ENCODE measurements at places on chromosomes 6 and 20. TPM values are rescaled to one million over a fixed set of nuclear protein-coding genes. Genes with fewer than 3 reads are reported as not detected.

DNA sequence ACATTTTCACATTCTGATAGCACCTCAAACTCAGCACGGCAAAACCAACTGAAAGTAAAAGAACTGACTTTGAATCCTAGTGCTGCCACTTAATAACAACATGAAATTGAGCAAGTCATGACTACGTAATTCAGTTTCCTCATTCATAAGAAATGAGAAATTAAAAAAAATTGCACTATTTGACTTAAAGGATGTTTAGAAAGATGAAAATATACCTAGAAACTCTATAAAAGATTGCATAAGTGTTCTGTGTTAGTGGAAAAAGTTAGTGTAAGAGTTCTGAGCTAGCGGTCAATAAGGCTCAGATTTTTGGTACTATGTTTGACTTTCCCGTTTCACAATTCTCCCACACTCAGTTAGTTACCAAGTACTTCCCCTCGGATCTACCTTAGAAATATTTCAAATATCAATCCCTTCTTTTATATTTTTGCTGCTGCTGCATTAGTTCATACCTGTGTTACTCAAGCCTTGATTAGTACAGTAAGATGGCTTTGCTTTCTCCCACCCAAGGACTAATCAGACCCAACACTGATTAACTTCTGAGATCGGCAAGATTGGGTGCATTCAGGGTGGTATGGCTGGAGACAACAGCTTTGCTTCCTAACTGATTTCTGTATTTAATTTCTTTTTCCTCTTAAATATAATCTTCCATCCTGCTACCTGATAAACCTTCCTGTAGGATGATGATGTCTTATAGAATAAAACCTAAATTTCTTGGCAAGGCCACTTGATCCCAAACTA lies 25.9 kb downstream of the ECHDC1 start:
- DNase-seq, result no peak

GRCh38 chr6:170247178-170247701 lies 43.6 kb downstream of the DLL1 start:
- no peak for DNase-seq

- no peak for DNase-seq
Observed at GRCh38 chr6:155909710-155910109, 454.1 kb upstream of the NOX3 start.

GRCh38 chr20:58175836-58176235 lies 52.6 kb downstream of the ANKRD60 start:
- DNase-seq, result no peak

DNA sequence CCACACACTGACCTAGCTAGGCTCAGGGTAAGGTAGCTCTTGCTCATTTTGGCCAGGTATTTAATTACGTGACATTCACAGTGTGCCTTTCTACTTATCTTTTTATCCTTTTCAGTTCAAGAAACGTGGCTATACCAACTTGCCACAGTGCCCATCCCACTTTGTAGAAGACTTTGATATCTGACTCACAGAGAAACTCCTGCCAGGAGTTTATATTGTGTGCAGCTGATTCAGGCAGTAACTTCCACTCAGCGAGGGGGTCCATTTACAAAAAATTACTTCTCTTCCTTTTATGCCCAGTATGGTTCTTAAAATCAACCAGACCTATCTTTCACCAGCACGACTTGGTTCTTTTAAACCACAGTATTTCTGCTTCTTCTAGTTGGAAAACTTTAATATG lies 75.6 kb downstream of the PRL start:
- DNase-seq, result no peak

- DNase-seq, result no peak
Observed at GRCh38 chr6:136429264-136430065, 120.8 kb downstream of the MAP7 start.

- no peak for DNase-seq
Observed at GRCh38 chr6:52399511-52400312, 20.4 kb upstream of the EFHC1 start.

DNA sequence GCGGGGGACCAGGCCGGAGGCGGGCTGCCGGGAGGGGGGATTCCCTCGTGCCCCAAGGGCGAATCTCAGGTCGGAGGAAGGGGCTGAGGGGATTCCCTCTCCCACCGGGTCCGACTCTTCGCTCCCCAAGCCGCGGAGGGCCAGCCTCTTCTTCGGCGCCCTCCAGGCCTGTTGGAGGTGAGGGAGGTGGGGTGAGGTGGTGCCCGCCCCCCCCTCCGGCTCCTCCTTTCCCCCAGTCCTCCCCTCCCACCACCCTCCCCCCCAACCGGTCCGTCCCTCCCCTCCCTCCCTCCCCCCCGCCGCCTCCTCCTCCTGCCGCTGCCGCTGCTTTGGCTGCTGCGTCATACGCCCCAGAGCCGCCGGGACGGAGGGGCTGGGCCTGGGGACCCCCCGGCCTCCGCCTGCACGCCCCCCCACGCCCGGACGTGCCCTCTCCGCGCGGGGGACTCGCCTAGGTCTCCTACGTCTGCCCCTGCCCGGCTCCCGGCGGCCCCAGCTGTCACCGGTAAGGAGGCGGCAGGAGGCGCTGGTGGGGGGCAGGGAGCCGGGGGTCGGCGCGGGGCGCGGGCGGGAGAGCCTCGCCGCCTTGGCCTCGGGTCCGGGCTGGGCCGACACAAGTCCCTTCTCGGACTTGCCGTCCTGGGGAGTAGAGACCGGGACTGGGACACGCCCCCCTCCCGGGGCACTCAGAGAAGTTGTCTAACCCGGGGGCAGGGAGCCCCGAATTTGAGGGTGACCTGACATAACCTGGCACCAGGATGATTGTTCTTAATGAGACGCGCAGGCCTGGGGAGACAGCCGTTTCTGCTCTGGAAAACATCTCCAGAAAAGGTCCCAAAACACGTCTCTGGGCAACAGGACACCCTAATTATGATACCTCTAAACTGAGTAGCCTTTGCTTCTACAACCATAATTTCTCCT lies at the start of gene PHF1:
Gene PHF1, plus strand, starts transcription at position 304 of the 921 bp plus-strand sequence. CDS start 1,250 bp downstream, outside the sequence.
- DNase-seq, result no peak

The ACTL10 gene
- 3.7 TPM for total RNA-seq

The CHRNA4 gene
- not detected for total RNA-seq
